ENCODE measurements at places on chromosomes 12 and 14.

GRCh38 chr12:131076791-131077747 is 123.4 kb downstream of the ADGRD1 start:
- DNase-seq = no peak

DNA sequence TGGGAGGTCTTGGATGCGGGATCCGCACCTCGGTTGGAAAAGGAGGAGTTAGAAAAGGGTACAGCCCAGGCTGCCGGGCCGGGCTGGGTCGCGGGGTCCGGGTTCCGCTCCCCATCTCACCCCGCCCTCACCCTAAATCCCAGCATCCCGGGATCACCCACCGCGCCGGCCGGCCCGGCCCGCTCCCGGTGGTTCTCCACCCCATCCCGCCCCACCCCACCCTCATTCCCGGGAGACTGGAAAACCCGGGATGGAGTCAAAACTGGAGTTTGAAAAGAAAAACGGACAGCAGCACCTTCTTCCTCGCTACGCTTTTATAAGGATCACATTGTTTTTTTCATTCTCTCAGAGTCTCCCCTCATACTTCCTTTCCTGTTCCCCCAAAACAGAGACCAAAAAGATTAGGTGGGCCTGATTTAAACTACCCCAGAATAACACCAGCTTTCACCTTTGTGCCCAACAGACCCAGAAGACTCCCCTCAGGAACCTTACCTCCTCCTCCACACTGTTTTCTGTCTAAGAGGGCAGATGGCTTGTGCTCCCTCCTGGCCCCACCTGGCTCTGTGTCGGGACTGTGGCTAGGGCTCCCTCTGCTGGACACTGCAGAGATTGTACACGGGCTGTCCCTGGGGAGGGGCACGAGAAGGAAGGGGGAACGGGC is 2.8 kb downstream of the GLI1 start:
- no peak for DNase-seq

DNA sequence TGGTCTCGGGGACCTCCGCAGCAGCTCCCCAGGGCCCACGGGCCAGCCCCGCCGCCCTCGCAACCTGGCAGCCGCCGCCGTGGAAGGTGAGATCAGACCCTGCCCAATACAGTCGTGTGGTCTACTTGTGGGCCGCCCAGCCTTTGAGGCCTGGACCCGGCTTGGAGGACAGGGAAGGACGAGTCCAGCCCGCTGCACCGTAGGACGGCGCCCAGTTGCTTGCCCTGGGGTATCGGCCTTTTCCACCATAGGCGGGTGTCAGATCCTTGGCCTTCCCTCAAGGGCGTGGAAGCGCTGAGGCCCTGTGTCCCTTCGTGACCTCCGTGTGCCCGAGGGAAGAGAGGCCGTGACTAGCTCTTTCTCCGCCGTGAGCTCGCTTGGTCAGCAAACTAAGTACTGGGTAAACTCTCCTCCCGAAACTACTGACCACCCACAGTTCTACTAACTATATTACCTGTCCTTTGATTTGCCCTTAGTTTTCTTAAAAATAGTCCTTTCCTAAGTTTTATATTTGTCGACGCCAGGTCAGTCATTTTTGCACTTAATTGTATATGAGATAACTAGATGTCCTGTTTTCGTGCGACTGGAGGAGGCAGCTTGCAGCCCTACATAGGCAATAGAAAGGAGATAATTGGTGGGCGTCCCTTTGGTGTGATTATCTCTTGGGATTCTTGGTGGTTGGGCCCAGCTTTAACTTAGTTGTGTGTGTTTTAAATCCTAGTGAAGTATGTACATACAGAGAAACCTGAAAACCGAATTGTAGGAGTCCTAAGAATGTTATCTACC is 757 bp downstream of the SLC25A3 start:
- no peak for DNase-seq

DNA sequence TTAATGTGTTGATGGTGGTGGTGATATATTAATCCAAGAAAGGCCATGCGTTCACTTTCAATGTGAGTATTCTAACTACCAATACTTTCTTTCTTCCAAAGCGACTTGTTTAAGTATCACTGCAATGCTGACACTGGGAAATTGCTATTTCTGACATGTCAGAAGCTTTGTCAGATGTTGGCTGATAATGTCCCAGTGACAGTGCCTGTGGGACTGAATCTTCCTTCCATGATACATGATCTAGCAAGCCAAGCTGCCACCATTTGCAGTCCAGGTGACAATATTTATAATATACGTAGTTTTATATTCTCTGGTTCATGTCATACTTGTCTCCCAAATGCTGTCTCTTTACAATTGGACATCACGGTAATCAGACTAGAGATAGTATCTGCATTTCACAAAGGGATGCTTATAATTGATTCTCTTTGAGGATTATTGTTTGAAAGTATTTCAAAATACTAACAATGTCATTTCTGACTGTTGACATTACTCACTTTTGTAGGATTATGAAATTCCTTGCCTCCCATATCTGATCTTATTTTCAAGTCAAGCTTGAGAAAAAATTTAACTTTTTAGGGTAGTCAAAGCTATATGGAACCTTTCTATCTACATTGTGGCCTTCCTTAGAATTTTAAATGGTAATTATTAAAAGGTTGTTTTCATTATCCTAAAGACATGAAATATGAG is 57.3 kb downstream of the KNTC1 start:
- no peak for DNase-seq

DNA sequence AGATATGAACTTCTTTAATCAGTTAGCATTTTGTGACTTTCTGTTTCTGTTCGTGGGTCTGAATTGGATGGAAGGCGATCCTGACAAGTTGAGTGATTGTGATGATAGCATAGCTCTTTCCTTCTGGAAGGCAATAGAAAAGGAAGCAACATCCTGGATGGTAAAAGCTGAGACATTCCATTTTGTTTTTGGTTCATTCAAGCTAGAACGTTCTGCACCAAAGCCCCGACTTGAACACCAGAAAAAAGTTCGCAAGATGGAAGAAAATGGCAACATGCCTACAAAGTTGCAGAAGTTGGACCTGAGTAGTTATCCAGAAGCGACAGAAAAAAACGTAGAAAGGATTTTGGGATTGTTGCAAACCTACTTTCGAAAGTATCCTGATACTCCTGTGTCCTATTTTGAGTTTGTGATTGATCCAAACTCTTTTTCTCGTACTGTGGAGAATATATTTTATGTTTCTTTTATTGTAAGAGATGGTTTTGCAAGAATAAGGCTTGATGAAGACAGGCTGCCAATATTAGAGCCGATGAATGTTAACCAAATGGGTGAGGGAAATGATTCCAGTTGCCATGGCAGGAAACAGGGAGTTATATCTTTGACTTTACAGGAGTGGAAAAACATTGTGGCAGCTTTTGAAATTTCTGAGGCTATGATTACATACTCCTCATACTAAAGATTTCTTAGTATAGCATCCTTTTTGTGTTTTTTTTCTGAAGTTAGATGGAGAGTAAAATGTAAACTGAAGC is 896 bp downstream of the EID3 start:
- DNase-seq = no peak

DNA sequence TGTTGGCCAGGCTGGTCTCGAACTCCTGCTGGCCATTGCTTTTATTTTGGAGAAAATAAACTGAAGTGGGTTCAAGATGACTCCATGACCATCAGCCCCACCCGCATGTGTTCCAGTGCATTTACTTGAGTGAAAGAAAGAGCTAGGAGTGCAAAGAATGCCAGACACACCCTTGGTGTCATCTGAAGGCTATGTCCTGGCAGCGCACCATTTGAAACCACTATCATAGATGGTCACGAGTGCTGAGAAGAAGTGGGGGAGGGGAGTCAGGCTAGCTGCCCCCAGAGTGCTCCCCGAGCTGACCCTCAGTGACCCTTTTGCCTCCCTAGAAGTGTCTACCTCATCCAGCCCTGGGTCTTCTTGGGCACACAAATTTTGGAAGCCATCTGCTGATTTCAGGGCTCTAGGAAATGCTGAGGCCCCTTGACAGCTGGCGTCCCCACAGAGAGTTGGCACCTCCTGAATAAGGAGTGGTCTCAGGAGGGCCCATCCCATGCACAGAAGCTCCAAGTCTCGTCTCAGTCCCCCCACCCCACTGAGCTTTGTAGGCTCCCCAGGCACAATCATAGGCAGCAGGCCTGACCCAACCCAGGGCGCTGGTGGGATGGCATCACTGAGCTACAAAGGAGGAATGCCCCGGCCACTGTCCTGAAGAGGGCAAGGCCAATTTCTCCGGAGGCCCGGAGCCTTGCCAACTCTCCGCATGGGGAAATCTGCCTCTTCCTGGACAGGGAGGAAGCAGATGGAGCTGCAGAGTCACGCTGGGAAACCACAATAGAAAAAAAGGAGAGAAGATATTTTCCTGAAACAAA is 28.0 kb downstream of the PXN start:
- DNase-seq = no peak

- no peak for DNase-seq
Measured at GRCh38 chr12:46983393-46983793, 96.0 kb upstream of the PCED1B start.

DNA sequence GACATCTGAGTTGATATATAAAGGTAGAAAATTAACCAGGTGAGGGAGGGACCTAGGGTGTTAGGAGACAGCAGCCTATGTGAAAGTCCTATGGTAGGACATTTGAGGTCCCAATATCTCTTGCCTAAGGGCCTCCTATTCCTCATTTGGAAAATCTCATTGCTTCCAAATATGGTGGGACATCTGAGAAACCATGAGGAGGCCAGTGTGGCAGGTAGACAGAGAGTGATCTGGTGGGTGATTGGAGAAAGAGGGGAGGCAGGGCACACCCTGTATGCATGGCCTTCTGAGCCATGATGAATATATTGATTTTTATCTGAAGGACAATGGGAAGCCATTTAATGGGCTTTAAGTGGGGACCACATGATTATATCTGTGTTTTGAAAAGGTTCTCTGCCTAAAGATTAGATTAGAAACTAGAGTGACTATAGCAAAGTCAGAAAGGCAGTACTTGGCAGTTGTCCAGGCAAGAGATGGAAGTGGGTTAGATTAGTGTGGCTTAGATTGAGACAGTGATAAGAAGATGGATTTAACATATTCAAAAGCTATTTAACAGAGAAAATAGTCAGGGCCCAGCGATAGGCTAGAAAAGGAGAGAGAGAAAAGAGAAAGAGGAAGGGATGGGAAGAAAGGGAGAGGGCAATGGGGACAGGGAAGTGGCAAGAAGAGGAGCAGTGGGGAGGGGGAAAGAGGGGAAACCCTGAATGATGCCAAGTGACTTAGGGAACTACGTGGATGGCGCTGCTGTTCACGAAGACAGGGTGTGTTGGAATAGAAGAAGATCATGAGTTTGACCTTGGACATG is 237.2 kb upstream of the SRRM4 start:
- DNase-seq = no peak

DNA sequence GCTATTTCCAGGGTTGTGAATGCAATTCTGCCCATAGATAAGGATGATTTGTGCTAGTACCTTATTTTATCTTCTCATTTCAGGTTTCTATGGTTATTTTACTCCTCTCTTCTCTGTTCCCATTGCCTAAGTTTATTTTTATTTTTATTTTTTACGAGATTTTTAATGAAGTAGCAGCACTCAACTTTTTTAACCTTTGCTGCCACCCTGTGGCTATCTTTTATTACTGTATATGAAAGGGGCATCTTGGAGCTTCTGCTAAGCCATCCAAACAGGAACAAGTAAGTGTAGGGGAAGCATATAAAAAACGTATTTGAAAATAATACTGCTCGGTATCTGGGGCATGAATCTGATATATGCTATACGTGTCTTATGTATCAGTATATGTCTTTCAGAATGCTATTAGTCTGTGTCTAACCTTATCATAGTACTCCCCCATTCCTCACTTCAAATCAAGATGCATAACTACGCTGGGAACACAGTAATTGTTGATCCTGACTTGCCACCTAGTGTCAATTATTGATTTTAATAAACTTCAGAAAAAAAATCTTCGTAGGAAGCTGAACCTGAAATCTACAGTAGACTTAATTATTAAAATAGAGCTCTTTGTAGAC is 60.3 kb downstream of the KLRG1 start:
- DNase-seq = no peak

DNA sequence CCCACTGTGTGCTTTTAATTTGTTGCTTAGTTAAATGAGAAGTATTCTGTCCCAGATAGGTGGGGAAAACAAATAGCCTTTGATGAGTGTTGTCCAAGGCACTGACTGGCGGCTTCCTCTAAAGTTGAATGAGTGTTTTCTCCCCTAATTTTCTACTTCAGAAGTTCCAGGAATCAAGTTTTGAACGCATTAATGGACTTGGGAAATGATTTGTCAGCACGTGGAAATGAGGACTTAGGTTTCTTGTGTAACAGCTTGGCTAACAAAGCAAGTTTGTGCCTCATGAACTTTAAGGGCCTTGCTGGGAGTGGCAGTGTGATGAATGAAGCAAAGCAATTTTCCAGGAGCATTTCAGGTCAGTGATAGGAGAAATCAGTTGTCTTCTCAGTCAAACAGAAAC is 56.9 kb downstream of the LIN52 start:
- DNase-seq = no peak

- DNase-seq = no peak
Measured at GRCh38 chr12:88985631-88986030, 366.7 kb downstream of the DUSP6 start.

GRCh38 chr14:46063872-46064271 is 587.7 kb downstream of the RPL10L start:
- DNase-seq = no peak

GRCh38 chr12:132445884-132446632 is 43.9 kb upstream of the FBRSL1 start:
- no peak for DNase-seq

GRCh38 chr14:79325071-79325470 is 886.2 kb downstream of the DIO2 start:
- DNase-seq = no peak

- no peak for DNase-seq
Measured at GRCh38 chr12:107349008-107349747, 255.8 kb upstream of the CRY1 start.

- DNase-seq = no peak
Measured at GRCh38 chr14:22797017-22797917, 18.0 kb downstream of the SLC7A7 start.

DNA sequence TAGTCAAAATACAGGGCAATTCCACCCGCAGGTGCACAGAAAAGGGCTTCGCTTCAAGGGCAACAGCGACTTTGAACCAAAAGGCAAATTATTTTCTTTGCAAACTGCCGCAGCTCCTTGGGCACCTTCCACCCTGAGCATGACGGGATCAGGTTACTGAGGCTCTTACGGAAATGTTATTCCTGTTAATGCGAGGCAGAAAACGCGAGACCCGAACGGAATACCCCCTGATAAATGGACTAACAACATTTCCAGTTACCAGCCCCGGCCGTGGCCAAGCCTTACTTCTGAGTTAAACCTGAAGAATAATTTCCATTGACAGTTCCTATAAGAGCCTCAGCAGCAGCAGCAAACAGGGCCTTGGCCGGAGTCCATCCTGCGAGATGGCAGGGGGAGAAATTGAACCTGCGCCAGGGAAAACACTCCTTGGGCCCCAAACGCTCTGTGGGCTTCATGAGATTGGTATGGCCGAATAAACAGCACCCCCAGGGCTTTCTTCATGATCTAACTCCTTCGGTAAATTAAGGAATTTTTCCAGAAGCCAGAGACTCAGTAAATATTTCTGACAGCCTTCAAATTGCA is 70.0 kb upstream of the DICER1 start:
- DNase-seq = no peak

- no peak for DNase-seq
Measured at GRCh38 chr14:103402695-103403094, 17.5 kb downstream of the MARK3 start.

- DNase-seq = no peak
Measured at GRCh38 chr12:96121271-96121711, 72.9 kb upstream of the ELK3 start.
